H9 (cell line): ENCODE measurements at places on chromosomes 1 and 21. TPM values are rescaled to one million over a fixed set of nuclear protein-coding genes. Genes with fewer than 3 reads are reported as not detected.

GRCh38 chr1:37394574-37395464 is 79.6 kb upstream of the ZC3H12A start:
- peak; percentile 95 for DNase-seq

Gene ARHGEF11
- total RNA-seq, result 38.1 and 41.1 TPM in 2 replicates

Gene ZSCAN20
- 3.8 and 3.9 TPM in 2 replicates for total RNA-seq

GRCh38 chr21:14991957-14992356 is 72.8 kb downstream of the NRIP1 start:
- DNase-seq, result no peak

- DNase-seq, result no peak
Observed at GRCh38 chr1:38173157-38173831, 126.7 kb upstream of the POU3F1 start.

DNA sequence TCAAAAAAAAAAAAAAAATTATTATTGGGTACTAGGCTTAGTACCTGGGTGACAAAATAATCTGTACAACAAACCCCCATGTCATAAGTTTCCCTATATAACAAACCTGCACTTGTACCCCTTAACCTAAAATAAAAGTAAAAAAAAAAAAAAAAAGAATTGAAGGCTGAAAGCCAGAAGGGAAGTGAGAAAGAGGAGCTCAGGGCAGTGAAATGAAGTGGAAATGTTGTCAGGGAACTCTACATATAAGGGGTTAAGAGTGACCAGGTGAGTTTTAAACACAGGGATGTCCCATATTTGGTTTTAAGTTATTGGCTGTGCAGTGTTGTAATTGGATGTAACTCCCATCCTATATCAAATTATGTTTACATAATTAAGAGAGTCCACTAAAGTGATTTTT is 85.7 kb upstream of the ABCD3 start:
- DNase-seq, result no peak

- peak; percentile 68 for DNase-seq
Observed at GRCh38 chr1:178379807-178380206, 117.0 kb downstream of the CLEC20A start.

- DNase-seq, result no peak
Observed at GRCh38 chr1:183635099-183635605, 431 bp downstream of the ARPC5 start.

DNA sequence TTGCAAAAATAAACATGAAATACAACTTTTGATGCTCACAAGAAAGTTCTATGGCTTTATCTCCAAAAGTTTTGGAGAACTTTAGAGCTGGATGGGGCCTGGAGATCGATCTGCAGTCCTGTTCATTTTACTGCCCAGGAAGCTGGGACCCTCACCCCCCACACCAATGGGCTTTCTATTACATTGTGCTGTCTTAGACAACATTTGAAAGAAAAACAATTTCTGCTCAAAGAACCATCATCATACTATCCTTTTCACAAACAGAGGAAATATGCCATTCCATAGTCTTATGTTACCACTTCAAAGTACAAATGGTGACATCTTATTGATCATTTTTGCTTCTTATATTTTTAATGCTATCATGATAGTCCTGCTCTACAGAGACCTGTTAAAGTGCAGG is 2.0 kb upstream of the HNRNPU start:
- DNase-seq, result no peak
